ENCODE measurements at places on chromosomes 13 and 19. TPM values are rescaled to one million over a fixed set of nuclear protein-coding genes. Genes with fewer than 3 reads are reported as not detected.

Gene IRS2
- 16.5 TPM for total RNA-seq

Gene HS6ST3
- total RNA-seq, result 3.6 TPM

Gene SOX1
- total RNA-seq, result not detected

Gene PLIN5
- total RNA-seq, result 5.8 TPM

Gene PEAK3
- 0.47 TPM for total RNA-seq

Gene SLC27A1
- 32.3 TPM for total RNA-seq

Gene EXOC3L2
- 27.9 TPM for total RNA-seq

Gene NAA16
- 33.6 TPM for total RNA-seq
